T-cell (primary cell): ENCODE measurements at places on chromosomes 3 and 15. TPM values are rescaled to one million over a fixed set of nuclear protein-coding genes. Genes with fewer than 3 reads are reported as not detected.

- H3K27me3 ChIP-seq = peaks cover 2% of the 10 kb centered on the region
- H3K4me3 ChIP-seq = no peak overlapping the region
- no peak for DNase-seq
Measured at GRCh38 chr3:58520403-58521335, 16.3 kb downstream of the ACOX2 start.

DNA sequence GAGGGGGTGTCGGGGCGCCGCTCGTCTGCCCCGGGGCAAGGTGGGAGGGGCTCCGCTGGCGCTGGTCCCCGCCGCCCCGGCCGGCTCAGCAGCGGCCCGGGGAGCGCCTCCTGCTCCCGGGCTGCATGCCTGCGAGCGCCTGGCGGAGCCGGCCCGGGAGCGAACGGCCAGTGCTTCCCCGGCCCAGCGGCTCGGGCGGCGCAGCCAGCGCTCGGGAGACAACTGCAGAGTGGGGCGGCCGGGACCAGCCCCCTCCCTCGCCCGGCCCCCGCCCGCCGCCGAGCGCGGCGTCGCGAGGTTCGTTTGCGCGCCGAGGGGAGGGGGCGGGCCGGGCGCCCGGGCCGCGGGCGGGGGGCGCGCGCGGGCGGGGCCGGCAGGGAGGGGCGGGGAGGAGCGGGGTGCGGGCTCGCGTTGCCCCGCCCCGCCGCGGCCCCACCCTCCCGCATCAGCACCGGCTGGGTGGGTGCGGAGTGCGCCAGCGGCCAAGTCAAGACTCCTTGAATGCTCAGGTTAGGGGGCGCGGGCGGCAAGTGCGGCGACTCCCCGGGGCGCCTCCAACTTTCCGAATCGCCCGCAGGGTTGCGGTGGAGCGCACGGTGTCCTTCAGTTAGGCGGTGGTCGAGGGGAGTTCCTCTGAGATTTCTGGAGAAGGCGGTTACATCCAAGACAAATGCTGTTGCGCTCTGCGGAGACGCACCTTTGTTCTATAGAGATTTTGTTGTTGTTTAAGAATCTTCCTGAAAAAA, at the start of gene RGMA:
Gene RGMA, minus strand, starts transcription at position 231 of the 746 bp plus-strand sequence. CDS start 279 bp downstream, outside the sequence.
- no peak within 1 kb of the TSS for H3K27ac ChIP-seq
- H3K36me3 ChIP-seq = no peaks in the 10 kb centered on the region

DNA sequence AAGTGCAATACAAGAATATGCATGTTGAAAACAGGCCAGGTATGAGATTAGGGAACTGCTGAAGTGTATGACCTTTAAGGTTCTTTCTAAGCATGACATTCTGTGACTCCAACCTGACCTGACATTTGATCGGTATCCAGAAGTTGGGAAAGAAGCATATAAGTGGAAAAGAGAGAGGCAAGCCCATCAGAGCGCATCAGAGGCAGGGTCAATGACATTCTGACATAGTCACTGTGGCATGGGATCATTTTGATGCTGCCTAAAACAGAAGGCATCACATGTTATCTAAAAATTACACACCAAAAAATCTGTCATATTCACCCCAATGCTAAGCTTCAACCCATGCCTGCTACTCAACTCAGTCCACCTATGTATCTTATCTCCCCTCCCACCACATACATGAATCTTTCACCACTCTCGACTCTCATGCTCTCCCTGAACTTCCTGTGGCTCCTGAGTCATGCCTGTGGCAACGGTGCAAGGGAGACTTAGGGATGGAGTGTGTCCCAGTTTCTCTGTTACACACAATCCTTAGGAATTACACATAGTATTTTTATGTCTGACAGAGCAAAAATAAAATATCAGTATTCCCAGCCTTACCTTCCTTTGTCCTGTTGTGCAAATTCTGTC, 20.5 kb upstream of the LRRN1 start:
- H3K27me3 ChIP-seq = no peaks in the 10 kb centered on the region
- H3K27ac ChIP-seq = no peak overlapping the region
- H3K4me3 ChIP-seq = no peak overlapping the region
- no peaks in the 10 kb centered on the region for H3K4me1 ChIP-seq
- no peaks in the 10 kb centered on the region for H3K36me3 ChIP-seq

TNNC1 gene
- total RNA-seq = 2.8 TPM

MAN2A2 gene
- 119 TPM for total RNA-seq

ROPN1 gene
- not detected for total RNA-seq

DNA sequence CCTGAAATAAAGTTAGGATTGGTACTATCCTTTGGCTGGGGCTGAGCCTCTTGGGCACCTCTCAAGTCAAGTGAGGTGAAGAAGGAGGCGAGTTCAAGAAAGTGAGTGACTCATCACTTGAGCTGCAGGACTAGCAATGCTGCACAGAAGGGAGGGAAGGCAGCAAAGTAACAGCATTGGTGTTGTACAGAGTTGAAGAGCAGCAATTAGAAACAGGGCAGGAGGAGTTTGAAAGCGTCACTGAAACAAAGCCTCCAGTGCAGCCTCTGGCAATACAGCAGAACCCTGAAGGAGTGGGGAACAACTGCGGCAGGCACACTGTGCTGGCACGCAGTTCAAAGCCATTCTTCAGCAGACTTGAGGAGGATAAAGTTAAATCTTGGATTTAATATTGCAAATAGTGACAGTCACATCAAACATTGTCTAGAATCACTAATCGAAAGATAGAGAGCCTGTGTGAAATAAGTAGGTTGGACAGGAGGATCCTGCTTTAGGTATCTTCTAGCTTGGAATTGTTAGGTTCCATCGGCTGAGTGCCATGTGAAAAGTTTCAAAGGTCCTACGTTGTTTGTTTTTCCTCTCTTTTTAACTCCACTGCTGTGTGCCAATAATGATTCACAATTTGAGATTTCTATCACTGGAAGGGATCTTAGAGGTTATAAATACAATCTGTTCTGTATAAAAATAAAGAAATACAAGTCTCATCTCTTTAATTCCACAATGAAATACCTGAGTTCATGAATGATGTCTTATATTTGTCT, 479.8 kb downstream of the NAALADL2 start:
- no peaks in the 10 kb centered on the region for H3K4me1 ChIP-seq
- H3K27ac ChIP-seq = no peak overlapping the region
- H3K36me3 ChIP-seq = no peaks in the 10 kb centered on the region
- no peak for DNase-seq
- no peak overlapping the region for H3K4me3 ChIP-seq

TNIK gene
- 53.0 TPM for total RNA-seq

DNA sequence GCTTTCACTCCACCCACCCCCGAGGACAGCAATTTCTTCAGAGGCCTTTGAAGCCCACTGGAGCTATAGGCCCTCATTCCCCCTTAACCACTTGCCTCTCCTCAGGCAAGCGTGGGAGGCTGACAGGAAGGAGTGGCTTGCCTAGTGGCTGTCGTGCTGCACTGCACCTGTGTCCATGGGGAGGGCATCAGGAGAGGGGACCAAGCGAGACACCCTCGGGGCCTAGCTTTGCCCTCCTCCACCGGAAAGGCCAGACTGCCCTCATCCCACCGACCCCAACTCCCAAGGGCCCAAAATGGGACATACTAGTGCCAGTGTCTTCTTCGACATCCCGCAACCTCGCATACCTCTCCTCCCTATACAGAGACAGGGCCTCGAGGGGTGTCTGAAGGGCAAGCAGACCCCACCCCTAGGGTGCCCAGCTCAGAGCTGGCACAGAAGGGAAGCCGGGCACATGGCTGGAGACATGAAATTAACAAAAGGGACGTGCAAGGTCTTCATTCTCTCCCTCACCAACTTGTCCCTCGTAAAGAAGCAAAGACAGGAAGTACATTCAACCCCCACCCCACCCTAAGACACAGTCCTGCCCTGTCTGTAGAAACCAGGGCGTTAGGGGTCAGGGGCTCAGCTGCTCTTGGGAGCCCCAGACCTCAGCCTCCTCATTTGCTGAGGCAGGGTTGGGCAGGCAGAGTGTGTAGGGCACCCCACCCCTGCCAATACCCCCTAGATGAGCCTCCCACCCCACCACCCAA, 24.3 kb downstream of the VIPR1 start:
- H3K4me3 ChIP-seq = no peak overlapping the region
- no peaks in the 10 kb centered on the region for H3K27me3 ChIP-seq
- DNase-seq = no peak
- peak overlapping the region; percentile 59 for H3K27ac ChIP-seq

DNA sequence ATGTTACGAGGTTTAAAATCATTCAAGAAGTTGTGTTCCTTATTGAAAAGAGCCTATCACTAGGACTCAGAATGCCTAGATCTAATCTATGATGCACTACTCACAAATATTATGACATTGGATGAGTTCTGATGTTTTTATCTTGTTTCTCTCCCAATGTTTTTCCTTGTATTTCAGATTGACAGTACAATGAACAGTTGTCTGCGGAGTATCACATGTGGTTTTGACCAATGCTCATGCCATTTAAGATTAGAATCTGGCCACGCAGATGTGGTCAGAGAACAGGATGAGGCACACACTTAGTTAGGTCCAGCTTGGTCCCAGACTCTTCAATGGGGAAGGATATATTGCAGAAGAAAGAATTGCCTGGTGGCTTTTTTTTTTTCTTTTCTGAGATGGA, 25.6 kb upstream of the CCDC50 start:
- DNase-seq = no peak
- no peak overlapping the region for H3K27ac ChIP-seq
- no peaks in the 10 kb centered on the region for H3K4me1 ChIP-seq
- H3K36me3 ChIP-seq = no peaks in the 10 kb centered on the region

GRCh38 chr3:9280451-9281219, 31.2 kb upstream of the SRGAP3 start:
- no peaks in the 10 kb centered on the region for H3K4me1 ChIP-seq
- no peak overlapping the region for H3K27ac ChIP-seq
- no peaks in the 10 kb centered on the region for H3K36me3 ChIP-seq

DNA sequence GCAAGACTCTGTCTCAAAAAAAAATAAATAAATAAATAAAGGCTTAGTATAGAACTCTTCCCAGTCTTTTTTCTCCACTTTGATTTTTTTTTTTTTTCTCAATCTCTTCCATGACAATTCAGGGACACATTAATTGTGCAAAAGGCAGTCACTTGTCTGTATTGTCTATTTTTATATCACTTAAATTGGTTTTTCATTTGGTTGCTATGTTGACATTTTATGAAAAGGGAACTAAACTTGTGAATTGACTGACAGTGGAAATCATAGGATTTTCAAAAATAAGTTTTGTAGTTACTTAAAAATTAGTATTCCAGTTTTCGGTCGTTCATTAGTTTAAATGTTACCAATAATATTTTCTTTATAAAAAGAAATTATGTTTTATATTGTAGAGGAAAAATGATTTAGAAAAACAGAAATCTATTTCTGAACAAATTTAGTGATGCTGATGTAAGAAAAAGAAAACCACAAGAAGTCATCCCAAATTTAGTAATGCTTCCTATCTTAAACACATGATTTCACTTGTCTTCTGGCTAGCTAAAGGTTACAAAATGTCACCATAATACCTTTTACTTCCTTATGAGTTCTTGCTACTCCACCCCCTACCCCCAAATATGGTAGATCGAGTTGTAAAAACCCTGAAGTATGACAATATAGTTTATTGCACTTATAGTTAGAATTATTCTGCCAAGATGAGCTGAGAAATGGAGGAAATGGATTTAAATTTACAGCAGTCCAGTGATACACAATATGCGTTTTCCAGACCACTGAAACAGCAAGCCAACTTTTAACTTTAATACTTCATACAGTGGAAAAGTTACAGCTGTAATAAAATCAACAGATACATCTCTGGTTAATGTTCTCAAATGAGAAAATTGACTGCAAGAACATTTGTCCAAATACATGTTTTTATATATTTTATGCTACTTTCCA, 37.0 kb downstream of the PPARG start:
- H3K4me3 ChIP-seq = no peak overlapping the region
- H3K36me3 ChIP-seq = no peaks in the 10 kb centered on the region
- no peak for DNase-seq
- no peak overlapping the region for H3K27ac ChIP-seq
- H3K4me1 ChIP-seq = no peaks in the 10 kb centered on the region

DNA sequence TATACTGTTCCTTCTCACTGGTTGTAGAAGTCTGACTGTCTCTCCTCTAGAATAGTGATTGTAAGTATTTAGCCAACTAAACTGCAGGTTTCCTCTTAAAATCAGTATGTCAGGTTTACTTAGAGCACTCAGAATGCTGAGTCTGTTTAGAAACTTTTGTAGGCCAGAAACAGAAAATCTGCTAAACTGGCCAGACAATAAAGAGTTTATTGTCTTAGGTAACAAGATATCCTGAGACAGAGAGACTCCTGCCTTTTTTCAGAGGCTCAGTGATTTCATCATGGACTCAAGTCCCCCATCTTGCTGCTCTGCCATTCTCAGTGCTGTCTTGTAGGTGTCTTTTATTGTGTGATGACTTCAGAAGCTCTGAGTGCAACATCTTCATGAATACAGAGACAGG, 279.0 kb downstream of the MFSD1 start:
- H3K4me1 ChIP-seq = no peaks in the 10 kb centered on the region
- H3K4me3 ChIP-seq = no peak overlapping the region
- no peaks in the 10 kb centered on the region for H3K36me3 ChIP-seq
- DNase-seq = no peak
